Activated CD4-positive, alpha-beta T cell treated with anti-CD3 and anti-CD28 coated beads, Interleukin-2, amount 50 U/mL, for 4 hours (primary cell): ENCODE measurements at places on chromosomes 7 and 10.

DNA sequence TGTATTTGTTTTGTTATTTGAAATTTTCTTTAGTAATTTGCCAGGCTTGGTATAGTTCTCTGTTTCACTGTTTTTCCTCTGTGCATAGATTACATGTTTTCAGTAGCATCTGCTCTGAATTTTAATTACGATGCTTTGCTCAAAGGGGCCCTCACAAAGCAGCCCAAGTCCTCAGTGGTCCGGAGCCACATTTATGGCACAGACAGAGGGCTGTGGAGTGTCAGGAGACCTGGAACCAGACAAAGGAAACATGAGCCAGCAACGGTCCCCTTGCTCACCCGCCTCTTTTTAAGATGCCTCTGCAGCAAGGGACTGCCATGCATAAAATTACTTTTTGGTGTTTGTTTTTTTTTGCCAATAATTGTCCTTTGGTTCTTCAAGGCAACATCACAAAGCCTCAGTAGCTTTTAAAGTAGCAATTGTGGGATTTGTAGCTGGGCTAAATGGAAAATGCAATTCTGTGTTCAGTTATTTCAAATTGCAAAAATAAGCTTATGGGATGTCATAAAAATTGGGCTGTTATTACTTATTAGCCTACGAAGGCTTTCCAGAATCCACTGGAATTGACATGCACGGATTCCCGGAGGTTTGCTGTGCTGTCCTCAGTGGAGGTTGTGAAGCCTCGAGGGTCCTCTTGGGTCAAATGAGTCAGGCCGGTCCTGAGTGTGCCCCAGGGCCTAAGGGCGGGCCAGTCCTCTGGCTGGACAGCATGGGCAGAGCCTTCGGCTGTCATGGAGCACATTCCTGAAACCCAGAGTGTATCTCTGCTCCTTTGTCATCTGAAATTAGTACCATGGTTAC, 422.8 kb downstream of the GLRX3 start:
- DNase-seq = no peak

- no peak for DNase-seq
Measured at GRCh38 chr10:107433605-107434004, 269.1 kb upstream of the SORCS1 start.

DNA sequence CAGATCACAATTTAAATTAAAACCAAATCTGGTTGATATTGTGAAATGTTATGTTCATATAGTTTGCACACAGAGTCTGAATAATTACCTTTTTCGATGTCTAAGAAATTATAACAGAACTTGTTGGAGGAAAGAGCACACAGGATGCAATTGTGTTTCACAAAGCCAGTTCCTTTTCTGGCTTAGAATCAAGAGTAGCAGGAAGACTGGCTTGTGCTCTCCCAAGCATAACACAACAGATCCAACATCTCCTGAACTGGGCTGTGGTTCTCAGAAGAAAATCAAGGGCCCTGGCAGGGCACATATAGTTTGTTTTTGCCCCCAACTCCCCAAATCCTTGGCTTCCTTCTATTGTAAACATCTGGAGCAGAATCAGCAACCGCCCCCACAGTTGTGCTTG, 62.7 kb downstream of the LRRC4 start:
- DNase-seq = no peak

DNA sequence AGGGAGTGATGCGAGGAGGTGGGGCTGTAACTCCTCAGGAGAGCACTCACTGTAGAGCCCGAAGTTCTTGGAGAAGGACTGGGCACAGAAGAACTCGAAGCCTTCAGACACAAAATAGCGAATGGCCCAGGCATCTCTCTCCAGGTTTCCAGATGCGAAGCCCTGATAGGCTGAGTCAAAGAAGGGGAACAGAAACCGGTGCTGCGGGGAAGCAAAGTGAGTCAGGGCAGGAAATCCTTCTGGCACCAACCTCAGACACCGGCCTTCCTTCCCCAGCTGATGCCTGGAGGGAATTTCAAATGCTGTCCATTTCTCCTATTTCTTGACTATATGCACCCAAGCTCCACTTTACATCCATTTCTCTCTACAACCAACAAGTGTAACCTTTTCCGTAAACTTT, 26.8 kb downstream of the GOT1 start:
- DNase-seq = no peak

DNA sequence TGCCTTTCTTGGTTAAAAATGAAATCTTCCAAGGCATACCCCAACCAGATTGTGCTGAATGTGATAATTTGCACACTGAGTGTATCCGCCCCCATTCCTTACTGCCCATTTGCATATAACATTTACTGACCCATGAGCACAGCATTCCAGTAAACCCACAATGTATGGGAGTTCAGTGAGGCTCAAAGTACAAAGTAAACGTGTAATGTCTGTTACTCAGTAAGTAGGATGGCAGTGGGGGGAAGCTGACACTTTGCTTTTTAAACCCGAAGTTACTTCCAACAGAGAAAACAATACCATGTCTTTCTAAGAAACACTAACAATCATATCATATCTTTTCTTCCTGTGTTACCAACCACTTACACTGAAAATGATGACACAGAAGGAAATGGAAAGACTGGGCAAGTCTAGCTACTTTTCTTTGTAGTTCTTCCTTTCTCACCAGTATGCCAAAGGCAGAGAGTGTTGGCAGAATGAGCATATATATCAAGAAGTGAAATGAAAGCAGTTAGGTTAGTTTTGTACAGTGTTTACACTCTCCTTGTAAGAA, 27.1 kb upstream of the SOSTDC1 start:
- no peak for DNase-seq

DNA sequence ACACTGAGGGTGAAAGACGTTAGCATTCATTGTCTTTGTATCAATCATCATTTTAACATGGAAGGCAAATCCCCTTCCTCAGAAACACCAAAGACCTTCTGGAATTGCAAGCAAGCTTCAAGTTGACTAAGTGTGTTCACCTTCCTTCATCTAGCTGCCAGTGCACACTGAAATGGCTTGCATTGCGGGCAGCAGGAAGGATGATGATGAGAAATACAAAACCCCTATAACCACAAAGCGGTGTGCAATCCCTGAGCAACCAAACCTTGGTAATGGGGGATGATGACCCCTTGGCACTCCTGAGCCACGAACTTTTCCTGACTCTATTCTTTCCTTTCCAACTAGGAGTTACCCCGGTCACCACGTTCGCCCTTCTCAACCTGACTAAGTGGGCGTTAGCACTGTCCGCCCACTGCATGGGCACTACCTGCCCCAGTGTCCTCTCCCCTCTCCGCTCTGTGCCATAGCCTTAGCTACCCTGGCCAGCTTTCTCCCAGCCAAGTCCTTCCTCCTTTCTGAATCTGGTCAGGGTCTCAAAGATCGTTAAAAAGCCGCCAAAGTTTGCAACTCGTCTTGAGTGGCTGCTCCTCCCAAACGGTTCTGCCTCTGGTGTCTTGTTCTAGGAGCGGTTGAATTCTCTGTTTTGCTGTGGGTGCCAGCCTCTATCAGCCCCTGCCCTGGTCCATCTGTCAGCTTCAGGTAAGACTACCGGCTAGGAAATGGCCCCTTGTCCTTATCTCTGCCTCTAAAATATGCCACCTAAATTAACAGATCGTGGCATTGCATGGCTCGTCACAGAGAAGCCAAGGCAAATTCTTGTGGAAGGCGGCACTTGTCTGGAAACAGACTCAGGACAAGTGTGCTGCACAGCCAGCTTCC, 586 bp upstream of the AOC1 start:
- no peak for DNase-seq

DNA sequence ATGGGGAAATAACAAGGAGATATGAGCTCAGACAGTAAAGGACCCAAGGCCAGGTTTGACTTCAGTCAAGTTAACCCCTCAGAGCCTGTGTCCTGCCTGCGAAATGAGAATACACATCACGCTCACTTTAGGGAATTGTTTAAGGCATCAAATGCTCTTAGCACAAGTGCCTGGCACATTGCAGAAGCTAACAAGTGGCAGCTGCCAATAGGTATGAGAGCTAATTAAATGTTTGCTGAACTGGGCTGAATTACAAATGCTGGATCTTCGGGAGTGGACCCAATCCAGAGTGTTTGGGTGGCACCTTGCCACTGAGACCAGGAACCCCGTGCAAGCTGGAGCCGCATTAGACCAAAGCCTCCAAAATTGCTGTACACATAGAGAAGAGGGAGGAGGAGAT, 136.8 kb downstream of the C10orf90 start:
- no peak for DNase-seq

- no peak for DNase-seq
Measured at GRCh38 chr10:74763934-74764591, 62.3 kb upstream of the KAT6B start.

GRCh38 chr10:126872768-126873167, 32.5 kb upstream of the DOCK1 start:
- no peak for DNase-seq

DNA sequence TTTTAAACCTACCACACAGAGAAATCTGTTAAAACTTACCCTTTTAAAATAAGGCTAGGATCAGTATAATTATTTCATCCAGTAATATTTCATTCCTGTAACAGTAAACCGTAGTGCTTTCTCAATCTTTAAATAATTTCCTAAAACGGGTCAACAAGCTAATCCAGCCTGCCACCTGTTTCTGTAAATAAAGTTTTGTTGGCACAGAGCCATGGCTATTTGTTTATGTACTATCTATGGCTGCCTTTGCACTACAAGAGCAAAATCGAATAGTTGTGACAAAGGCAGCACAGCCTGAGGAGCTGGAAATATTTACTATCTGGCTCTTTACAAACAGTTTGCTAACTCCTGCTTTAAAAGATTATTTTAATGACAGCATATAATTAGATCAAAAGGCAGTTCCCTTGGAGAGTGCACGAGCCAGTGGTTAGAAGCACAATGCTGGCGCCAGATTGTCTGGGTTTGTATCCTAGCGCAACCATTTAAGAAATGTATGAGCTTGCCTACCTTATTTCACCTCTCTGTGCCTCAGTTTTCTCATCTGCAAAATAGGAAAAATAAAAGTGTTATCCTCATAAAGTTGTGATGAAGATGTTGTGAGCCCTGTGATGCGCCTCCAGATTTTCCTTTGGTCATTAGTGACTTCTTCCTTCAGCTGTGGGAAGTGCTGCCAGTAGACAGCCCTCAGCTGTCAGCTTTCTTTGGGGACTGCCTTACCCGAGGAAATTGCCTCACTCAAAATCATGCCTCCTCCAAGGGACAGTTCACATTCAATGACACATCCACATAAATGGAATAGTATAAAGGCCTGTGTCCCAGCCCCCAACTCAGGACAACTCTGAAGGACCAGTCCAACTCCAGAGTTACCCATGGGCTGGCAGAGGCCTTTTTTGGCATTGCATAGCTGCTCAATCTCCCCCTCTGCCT, 11.8 kb upstream of the MIOS start:
- no peak for DNase-seq

DNA sequence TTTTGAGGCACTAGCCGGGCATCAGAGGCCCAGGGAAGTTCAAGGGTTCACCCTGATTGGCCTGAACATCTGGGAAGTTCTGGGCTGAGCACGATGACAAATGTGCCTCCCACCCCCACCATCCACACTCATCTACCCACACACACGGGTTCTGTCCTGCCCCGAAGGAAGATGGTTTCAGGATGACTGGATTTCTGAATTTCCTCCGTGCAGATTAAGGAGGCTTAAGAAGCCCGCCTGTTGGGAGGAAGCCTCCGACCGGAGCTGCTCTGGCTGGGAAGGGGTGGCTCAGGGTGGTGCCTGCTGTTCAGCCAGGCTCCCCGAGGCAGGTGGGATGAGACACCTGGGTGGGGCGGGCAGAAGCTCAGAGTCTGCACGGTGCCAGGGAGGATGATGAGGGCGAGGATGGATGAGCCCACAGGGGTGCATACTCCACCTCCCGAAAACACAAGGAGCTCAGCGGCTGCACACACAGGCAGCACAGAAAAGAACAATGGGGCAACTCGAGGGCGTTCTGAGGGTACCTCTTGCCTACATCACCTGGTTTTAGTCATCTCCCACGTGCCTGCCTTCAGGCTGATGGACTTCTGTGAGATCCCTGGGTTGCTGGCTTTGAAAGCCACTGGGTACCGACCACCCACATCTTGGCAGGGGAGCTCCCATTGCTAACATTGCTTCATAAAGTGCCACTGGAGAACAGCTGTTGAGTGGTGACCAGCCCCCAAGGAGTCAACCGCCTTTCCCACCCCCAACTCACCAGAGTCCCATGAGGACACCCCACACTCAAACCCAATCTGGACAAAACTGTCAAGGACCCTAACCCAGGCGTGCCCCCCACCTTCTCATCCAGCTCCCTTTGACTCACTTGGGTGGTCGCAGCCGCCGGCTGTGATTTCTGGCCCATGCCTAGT, 41.2 kb downstream of the CALML3 start:
- no peak for DNase-seq

DNA sequence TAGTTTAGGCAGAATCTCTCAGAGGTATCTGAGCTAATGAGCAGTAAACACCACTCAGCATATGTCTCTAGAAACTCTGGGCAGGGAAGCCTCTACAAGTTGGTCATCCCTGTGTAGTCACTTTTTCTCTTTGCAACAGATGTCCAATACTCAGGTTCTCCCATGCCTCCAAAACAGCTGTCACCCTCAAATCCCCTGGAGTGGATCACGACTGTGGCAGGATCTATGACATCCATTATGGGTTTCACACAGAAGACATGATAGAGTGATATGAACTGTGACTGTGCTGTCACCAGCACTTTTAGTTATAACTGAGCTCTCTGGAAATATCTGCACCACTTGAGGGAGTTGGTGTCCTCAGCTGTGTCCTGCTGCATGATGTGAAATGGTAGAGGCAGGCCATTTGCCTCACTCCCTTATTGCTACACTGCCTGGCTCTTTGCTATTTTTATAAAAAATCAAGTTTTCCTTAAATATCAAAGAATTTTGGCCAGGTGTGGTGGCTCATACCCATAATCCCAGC, 24.1 kb upstream of the ZNRF2 start:
- DNase-seq = no peak

GRCh38 chr10:26861205-26861998, 644 bp upstream of the ABI1 start:
- peak; percentile 97 for DNase-seq

DNA sequence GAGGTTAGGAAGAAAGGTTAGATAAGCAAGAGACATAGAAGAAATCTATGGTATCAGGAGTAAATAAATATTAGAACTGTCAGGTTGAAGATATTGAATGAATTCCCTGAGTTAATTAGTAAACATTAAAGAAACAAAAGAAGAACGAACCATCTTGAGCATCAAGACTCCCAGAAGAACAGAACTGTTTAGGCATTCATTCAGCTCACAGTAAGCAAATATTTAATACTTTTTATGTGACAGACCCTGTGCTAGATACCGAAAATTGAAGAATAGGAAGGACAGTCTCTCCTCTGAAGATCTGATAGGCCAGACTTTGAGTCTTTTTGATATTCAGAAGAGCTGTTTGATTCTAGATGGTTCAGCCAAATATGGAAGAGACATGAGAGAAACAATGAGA, 731.5 kb downstream of the XPNPEP1 start:
- DNase-seq = no peak
